ENCODE measurements at places on chromosomes 1 and 21.

DNA sequence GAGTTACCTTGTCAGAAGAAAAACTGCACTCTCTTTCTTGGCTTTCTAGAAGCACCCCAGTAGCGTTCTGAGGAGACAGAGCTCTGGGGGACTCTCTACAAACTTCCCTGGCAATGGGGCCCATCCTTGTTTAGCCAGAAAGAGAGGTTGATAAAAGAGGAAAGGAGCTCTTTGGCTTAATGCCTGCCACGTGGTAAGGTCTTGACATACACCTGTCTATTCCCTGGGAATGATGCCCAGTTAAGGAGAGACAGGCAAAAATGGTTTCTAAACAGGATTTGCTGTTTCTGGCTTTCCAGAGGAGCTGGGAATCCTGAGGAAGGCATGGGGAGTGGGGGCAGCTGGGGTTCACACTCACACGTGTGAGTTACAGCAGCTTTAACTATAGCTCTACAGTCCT is 30.2 kb upstream of the IL20 start:
- peaks cover 49% of the 10 kb centered on the region for H3K27me3 ChIP-seq
- no peaks in the 10 kb centered on the region for H3K36me3 ChIP-seq
- no peak overlapping the region for H3K4me3 ChIP-seq
- H3K27ac ChIP-seq, result no peak overlapping the region
- peaks cover 11% of the 10 kb centered on the region for H3K4me1 ChIP-seq

- no peak overlapping the region for H3K27ac ChIP-seq
- peaks cover 4% of the 10 kb centered on the region for H3K27me3 ChIP-seq
- no peaks in the 10 kb centered on the region for H3K36me3 ChIP-seq
- no peak overlapping the region for H3K4me3 ChIP-seq
- DNase-seq, result no peak
- H3K4me1 ChIP-seq, result no peaks in the 10 kb centered on the region
Measured at GRCh38 chr1:74818661-74819456, 85.9 kb downstream of the TYW3 start.

DNA sequence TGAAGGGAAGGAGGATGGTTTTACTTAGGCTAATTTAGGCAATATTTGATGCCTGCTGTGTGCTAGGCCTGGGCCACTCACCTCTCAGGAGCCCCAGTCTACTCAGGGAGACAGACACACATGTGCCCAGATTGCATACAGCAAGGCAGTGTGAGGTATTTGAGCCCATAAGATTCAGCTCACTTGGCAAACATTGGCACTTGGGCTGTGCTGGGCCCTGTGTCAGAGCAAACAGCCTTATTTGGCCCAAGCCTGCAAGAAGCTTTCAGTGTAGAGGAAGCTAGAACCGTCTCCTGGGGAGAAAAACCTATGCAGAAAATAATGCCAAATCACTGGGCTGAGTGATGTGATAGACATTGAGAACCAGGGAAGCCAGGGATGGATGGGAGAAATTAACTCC is 3.9 kb upstream of the SYNC start:
- peaks cover 10% of the 10 kb centered on the region for H3K27me3 ChIP-seq
- H3K36me3 ChIP-seq, result no peaks in the 10 kb centered on the region
- H3K4me3 ChIP-seq, result no peak overlapping the region
- H3K4me1 ChIP-seq, result peaks cover 19% of the 10 kb centered on the region

DNA sequence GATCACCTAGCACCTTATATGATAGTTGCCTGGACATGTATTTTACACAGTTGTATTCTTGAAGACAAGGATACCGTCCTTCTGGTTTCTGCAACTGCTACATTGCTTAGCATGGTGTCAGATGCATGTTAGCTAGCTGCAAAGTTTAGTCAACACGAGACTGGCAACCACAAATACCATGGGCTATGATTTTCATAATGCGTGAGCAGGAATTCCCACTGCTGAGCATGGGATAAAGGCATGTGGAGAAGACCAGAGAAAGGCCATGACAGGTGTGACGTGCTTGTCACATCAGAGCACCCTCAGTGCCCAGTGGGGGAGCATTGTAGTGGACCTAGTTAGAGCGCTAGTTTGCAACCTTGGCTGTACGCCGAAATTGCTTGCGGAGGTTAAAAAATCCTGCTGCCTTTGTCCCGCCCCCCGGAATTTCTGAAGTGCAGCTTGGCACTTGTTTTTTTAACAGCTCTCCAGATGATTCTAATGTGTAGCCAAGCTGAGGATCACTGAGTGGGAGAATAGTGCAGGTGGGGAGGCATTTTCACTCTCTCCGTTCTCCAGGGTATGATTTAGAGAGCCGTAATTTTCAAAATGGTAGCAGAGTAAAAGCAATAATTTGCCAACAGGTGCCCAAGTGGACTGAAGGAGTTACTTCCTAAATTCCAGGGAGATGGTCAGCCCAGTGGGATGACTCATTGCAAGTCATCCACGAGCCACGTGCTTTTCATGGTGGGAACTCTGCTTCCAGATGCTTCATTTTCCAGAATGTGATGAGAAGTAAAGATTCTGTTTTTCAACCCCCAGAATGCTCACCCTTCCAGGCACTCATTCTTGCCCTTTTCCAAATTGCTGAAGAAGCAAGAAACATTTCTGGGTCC is 81.0 kb downstream of the CNIH3 start:
- no peak overlapping the region for H3K4me3 ChIP-seq
- no peak for DNase-seq
- H3K27ac ChIP-seq, result no peak overlapping the region
- peaks cover 11% of the 10 kb centered on the region for H3K4me1 ChIP-seq

DNA sequence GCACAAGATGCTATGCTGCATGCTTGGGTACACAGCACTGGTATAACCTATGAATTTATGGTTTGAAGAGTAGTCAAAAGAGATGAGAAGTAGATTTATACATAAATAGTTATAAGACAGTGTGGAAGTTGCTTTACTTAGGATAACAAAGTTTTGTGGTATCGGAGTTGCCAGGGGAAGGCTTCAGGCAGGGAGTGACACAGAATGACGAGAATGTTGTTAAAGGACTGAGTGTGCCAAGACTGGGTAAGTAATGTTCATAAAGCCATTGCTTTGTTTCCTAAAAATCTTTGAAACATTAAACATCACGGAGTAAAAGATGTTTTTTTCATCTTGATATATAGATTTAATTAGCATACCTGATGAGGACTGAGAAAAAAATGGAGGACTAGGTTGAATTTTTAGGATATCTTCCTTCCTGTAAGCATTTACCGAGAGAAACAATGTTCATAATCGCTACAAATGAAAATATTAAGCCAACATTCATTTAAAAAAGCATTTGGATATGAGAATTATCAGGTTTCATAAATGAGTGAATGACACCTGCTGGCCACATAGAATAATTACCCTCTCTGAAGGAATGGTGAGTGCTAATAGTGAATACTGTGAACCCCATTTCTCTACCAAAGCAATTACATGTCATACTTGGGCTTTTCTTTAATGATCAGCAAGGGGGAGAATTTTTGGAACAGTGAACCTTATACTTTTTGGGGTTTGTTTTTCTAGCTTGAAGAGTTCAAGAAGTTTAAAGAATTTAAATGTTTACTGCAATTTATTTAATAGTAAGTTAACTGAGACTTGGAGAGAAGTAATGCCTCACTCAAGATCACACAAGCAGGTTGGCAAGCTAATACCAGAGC is 28.4 kb downstream of the EXTL2 start:
- H3K27ac ChIP-seq, result no peak overlapping the region
- no peak for DNase-seq
- H3K4me3 ChIP-seq, result no peak overlapping the region
- peaks cover 10% of the 10 kb centered on the region for H3K4me1 ChIP-seq
- no peaks in the 10 kb centered on the region for H3K27me3 ChIP-seq

DNA sequence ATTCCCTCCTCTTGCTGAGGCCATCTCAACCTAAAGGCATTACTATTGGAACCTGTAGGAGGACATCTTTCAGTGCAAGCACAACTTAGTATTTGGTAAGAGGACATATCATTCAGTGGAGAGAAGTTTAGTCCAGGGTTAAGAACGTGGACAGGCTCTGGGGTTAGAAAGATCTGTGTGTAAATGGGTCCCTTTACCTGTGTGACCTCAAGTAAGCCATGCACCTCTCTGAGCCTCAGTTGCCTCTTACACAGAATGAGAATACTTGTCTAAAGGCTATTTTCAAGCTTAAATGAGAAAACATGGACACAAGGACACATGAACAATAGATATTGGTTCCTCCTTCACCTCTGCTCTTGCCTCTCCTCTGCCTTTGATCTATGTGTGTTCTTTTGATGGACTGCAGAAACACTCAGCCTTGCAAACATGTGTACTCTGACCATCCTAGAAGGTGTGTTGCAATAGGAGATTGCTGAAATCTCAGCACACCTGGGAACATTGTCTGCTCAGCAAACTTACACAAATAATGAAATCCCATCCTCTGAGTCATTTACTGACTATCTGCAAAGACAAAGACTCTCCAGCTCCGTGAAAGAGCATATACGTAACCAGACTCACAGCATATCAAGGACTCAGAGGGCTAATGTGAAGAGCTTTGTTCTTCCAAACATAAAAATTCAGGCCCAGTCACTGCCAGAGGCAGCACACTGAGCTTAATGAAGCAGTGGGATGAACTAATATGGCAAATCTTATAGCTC is 143.8 kb downstream of the DAB1 start:
- peaks cover 6% of the 10 kb centered on the region for H3K27me3 ChIP-seq
- peaks cover 4% of the 10 kb centered on the region for H3K4me1 ChIP-seq
- no peak overlapping the region for H3K4me3 ChIP-seq
- no peak for DNase-seq
- H3K36me3 ChIP-seq, result no peaks in the 10 kb centered on the region
- H3K27ac ChIP-seq, result peak overlapping the region; percentile 71

GRCh38 chr1:20787840-20788795 is 1.0 kb upstream of the HP1BP3 start:
- H3K27ac ChIP-seq, result peak overlapping the region; percentile 98
- peak overlapping the region; percentile 98 for H3K4me3 ChIP-seq
- H3K4me1 ChIP-seq, result peaks cover 12% of the 10 kb centered on the region
- no peaks in the 10 kb centered on the region for H3K36me3 ChIP-seq
- H3K27me3 ChIP-seq, result no peaks in the 10 kb centered on the region

DNA sequence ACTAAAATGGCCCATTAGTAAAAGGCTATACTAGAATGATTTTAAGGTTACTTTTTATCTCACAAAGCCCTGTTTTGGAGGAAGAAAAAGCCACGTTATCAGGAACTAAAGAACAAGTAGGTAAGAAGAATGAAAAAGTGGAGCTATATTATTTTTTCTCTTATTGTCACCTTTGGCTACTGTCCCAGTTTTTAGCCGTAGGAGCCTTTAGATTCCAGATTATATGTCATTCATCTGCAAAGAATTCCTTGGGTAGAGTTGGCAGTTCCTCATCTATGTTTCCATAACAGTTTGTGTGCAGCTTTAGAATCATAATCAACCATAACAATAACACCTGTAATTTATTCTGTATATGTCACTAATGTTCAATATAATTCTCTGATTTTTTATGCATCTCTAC is 83.8 kb downstream of the TPR start:
- H3K36me3 ChIP-seq, result no peaks in the 10 kb centered on the region
- no peaks in the 10 kb centered on the region for H3K27me3 ChIP-seq
- no peak for DNase-seq
- no peak overlapping the region for H3K4me3 ChIP-seq

- DNase-seq, result no peak
- H3K27me3 ChIP-seq, result no peaks in the 10 kb centered on the region
- H3K4me3 ChIP-seq, result no peak overlapping the region
- H3K4me1 ChIP-seq, result no peaks in the 10 kb centered on the region
Measured at GRCh38 chr1:192801451-192801850, 7.4 kb upstream of the RGS2 start.

DNA sequence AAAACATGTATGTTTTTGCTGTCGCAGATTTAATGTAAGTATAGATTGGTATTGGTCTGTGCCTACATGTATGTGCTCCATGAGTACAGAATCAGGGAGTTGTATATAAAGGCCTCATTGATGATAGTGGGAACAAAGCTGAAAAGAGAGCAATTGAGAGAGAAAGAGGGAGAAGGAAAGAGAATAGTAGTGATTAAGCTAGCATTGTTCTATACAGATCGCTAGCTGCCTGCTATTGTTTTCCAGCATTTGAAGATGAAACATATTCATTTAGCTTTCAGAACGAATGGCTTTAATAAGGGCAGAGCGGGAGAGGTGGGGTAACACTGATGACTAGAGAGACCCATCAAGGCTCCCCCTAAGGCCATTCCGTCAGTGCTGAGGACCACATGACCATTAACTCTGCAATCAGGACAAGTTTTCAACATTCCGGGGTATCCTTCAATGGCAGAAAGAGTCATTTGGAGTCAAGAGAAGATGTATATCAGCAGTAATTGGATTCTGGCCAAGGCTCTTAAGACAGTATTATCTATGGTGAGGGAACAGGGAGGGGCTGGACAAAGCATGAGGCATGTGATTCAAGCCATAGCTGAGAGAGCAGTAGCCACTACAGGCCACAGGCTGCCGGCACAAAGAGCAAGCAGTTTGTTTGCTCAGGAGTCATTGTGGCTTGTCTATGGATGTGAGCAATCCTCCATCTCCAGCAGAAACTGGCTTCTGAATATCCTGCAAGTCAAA is 176.5 kb downstream of the PBX1 start:
- H3K36me3 ChIP-seq, result peaks cover 34% of the 10 kb centered on the region
- peak overlapping the region; percentile 71 for H3K27ac ChIP-seq
- peak overlapping the region; percentile 8 for H3K4me3 ChIP-seq
- no peak for DNase-seq
- H3K27me3 ChIP-seq, result no peaks in the 10 kb centered on the region

DNA sequence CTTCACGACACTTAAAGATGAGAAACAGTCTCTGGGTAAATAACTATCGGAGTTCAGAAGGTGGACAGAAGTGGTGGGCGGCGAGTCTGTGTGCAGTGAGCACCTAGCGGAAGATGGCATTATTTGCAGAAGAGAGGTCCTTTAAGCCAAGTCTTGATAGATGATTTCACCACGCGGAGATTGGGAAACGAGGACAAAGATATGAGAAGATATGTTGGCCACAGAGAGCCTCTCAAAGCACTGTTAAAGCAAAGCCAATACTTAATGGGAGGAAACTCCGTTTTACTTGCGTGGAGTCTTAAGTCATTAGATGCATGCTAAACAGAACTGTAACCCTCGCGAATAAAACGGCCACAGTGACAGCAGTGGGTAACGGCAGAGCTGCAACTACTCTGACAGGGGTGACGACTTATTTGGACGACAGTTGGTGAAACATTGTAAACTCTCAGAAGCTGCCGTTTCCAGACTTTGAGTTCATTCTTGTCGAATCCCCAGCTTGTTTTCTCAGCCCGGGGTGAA is 577 bp upstream of the CEP350 start:
- H3K27ac ChIP-seq, result peak overlapping the region; percentile 87
- H3K27me3 ChIP-seq, result no peaks in the 10 kb centered on the region
- no peak for DNase-seq
- peaks cover 6% of the 10 kb centered on the region for H3K4me1 ChIP-seq

GRCh38 chr1:7644961-7645750 is 125.9 kb upstream of the VAMP3 start:
- no peaks in the 10 kb centered on the region for H3K36me3 ChIP-seq
- no peak overlapping the region for H3K4me3 ChIP-seq
- H3K27me3 ChIP-seq, result no peaks in the 10 kb centered on the region
- H3K4me1 ChIP-seq, result peaks cover 7% of the 10 kb centered on the region
- no peak overlapping the region for H3K27ac ChIP-seq

- H3K4me1 ChIP-seq, result no peaks in the 10 kb centered on the region
- H3K4me3 ChIP-seq, result no peak overlapping the region
- H3K27ac ChIP-seq, result no peak overlapping the region
Measured at GRCh38 chr1:157542676-157543075, 9.6 kb downstream of the FCRL5 start.

- H3K27ac ChIP-seq, result peak overlapping the region; percentile 78
- no peak for DNase-seq
- peak overlapping the region; percentile 71 for H3K4me3 ChIP-seq
- H3K4me1 ChIP-seq, result peaks cover 26% of the 10 kb centered on the region
Measured at GRCh38 chr1:21262293-21263051, 27.8 kb downstream of the ECE1 start.
